ENCODE measurements at places on chromosomes 1 and 21.

GRCh38 chr1:205528887-205529825, 24.7 kb downstream of the CDK18 start:
- DNase-seq: peak; percentile 63

GRCh38 chr1:64357422-64357821, 112.5 kb upstream of the CACHD1 start:
- DNase-seq: no peak

GRCh38 chr1:20978413-20978812, 191.3 kb upstream of the HP1BP3 start:
- DNase-seq: no peak

- no peak for DNase-seq
Observed at GRCh38 chr1:157194731-157195520, 56.7 kb upstream of the ETV3 start.

GRCh38 chr21:46416551-46416950, 42.1 kb upstream of the DIP2A start:
- no peak for DNase-seq

- DNase-seq: no peak
Observed at GRCh38 chr1:201411292-201411691, 10.2 kb downstream of the TNNI1 start.

DNA sequence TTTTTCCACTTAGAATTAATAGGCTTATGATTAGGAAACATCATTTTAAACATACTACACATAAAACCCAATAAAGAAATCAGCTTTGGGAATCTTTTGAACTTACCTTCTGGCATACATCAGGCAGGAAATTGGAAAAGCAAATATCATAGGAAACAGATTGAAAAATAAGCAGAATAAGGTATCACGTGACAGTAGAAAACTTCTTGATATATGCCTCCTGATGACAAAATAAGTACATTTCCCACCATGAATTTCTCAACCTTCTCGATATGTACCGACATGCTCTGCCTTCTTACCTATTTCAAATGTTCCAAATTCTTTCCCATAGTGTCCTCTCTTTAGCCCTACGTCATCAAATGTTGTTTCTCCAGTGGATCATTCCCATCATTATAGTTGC, 72.4 kb downstream of the CLCA4 start:
- DNase-seq: no peak

GRCh38 chr1:150552911-150553289, 3.7 kb downstream of the ADAMTSL4 start:
- no peak for DNase-seq

- no peak for DNase-seq
Observed at GRCh38 chr1:69315823-69316222, 251.9 kb upstream of the LRRC7 start.

GRCh38 chr1:93853940-93854339, 25.1 kb downstream of the DNTTIP2 start:
- no peak for DNase-seq
